ENCODE measurements at places on chromosomes 6 and 20.
A peak's percentile ranks its signal among the peaks of the same experiment; 100 is the strongest.

DNA sequence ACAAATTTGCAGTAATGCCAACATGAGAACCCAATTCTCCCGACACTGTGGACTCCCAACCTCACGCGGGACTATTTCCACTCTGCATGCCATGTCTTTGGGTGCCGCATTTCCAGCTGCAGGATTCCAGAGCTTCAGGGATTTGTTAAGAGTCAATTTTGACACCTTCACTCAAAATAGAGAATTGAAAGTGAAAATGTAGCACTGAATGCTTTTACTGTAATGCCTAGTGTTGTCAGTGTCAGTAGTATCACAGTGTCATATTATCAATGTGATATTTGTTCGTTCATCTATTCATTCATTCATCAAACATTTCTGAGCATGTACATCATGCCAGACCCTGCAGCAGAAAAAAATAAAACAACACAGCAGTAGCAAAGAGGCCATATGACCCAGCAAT lies 13.4 kb upstream of the FAM50B start:
- no peak for DNase-seq

GRCh38 chr20:44768854-44769480 lies 23.3 kb downstream of the KCNK15 start:
- DNase-seq = no peak

DNA sequence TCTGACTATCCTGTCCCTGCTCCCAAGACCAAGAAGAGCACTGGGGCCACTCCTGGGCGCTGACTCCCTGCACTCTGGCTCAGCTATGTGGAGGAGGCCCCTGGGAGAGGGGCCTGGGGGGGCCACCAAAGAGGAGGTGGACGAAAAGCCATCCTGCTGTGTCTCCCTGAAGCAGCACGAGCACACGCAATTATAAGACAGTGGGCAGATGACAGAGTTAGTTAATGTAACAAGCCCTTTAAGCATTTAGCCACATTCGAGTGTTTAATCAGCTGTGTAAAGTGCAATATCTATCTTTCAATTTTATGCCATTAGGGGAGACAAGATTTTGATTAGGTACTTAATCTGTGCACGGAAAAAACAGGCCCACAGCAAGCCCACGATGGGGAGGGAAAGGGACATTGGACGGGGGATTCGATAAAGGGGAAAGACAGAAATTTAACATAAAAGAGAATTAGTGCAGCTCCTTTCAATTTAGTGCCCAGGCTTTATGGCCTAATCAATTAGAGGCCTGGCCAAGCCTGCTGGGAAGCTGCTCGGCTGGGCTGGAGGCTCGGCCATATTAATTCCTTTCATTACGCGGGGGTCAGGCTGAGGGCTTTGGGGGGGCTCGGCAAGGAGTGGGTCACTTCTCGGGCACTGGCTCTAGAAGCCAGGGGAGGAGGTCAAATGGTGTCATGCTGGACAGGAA lies 286.2 kb downstream of the DHX35 start:
- no peak for DNase-seq

- DNase-seq = no peak
Measured at GRCh38 chr6:56539527-56540105, 103.1 kb downstream of the DST start.

- DNase-seq = no peak
Measured at GRCh38 chr20:3658716-3659491, 4.3 kb downstream of the GFRA4 start.

DNA sequence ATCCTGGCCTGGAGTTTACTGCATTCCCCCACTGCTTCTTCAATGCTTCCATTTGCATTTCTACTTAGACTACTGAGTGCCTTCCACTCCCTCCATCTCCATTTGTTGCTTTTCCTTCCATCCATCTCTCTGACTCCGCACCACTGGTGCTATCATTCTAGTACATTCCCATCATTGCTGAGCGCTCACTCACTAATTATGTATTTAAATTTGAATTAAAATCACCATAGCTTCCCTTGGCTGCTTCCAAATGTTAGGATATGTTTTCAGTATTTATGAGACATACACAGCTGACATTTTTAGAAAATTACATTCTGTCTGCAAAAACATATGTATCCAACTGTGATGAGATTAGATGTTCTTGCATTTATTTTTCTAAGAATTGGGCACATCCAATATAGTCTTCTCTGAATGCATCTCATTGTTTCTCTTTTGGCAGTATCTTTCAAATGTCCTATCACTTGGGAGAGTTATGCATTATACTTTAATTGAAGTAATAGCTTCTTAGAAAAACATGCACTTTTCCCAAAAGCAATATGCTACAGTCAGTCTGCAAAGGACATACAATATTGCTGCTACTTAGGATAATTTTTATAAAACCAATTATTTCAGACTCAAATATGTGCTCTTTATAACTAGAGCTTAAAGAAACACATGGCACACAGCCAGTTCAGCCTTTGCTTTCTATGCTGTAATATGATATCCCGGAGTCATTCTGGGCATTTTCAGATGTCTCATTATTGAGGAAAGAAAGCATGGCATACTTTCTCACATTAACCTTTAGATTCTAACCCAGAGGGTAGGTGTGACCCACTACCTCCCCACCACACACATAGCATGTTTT lies 12.1 kb upstream of the COL21A1 start:
- no peak for DNase-seq

DNA sequence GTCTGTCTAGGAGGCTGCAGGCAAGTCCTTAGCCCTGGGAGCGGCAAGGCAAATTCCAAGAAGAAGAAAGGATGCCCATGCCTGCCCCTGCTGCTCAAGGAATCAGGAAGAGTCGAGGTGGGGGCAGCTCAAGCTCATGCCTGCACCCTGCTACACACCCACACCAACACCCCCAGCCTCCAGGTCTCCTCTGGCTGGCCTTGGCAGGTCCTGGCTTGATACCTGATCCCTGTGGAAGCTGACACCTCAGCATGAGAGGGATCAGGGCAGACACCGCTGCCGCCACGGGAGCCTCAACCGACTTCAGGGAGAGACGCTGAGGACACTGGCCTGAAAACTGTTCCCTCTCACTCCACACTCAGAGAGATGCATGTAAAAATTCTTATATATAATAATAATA lies 35.5 kb upstream of the MAFB start:
- DNase-seq = no peak

DNA sequence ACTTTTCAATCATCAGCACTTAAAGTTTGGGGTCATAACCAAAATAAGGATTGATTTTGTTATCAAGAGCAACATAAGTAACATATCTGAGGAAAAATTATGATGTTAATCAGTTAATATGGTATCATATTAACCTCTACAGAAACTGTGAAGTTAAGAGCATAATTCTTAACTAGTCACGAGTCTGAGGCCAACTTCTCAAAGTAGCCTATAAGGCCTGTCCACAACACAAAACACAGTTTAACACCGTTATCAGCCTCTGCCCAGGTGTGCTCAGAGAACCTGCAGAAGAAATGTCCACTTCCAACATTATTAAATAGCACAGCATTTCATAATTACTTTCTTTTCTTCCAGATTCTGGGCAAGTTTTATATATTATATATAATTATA lies 1.1 kb downstream of the STX7 start:
- peak; percentile 39 for DNase-seq

DNA sequence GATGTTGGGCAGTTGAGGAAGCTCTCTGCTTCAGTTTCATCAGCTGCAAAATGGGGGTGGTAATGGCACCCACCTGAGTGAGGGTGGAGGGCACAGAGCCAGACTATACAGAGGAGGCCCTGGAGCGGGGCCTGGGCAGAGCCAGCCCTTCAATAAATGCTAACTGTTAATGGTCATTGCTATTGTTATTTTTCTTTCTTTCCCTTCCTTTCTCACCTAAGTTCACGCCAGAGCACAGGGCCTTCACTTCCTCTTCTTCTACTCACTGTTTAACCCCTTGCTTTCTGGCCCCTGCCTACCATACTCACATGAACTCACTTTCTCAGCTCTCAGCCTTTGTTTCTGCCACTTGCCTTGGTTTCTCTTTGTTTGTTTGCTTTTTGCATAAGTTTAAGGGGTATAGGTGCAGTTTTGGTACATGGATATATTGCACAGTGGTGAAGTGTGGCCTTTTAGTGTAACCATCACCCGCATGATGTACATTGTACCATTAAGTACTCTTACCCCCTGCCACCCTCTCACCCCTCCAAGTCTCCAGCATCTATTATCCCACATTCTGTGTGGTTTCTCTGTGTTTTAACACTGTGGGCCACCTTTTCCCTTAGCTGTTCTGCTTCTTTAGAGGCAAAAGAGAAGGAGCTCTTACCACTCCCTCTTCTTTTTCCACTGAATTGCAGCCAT lies 7.5 kb upstream of the RREB1 start:
- no peak for DNase-seq

DNA sequence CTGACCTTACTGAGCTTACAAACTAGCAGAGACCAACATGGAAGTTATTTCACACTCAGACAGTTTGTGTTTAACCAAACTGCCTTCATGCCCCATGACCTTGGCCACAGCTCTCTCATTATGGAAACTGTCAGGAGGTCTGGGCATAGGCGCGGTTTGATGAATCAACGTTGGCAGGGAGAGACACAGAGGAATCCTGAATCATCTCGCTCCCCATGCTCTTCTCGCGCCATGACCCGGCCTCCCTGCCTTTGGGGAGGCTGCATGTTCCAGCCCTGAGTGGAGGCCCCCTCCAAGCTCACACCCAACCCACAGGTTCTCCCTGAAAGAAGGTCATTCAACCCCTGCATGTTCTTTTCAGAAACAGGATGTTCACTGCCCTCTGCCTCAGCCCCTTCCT lies 15.9 kb upstream of the GDAP1L1 start:
- DNase-seq = no peak

DNA sequence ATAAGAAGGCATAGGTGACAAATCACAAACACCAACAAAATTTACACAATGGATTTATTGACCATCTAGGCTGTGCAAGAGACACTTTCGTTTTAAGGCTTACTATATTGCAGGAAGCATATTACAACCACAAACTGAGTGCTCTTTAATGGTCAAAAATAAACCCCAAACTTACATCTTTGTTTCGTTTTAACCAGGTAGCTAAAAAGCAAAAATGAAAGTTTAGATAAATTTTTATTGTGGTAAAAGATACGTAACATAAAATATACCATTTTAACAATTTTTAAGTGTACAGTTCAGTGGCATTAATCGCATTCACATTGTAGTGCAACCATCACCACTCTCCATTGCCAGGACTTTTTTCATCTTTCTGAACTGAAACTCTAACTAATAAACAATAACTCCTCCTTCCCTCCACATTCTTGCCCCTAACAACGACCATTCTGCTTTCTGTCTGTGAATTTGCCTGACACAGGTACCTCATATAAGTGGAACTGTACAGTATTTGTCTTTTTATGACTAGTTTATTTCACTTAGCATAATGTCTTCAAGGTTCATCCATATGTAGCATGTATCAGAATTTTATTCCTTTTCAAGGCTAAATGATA lies 32.3 kb upstream of the DUSP22 start:
- no peak for DNase-seq

DNA sequence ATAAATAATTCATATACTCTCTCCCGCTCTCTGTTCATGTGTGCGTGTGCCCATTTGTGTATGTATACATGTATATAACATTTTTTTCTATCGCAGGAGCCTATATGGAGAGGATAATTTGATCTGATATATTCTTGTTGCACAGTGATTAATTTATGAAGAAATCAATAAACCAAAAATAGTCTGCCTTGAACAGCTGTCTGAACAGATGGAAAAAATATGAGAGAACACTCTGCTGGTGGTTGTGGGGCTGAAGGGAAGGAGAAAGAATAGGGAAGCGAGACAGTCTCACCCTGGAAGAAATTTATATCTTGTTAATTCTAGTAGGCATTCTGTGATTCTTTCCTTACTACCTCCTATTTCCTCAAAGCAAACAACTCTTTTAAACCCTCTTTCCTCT lies 96.6 kb upstream of the B3GAT2 start:
- DNase-seq = no peak

GRCh38 chr20:3563548-3564177 lies 92.8 kb downstream of the ATRN start:
- peak; percentile 73 for DNase-seq

- DNase-seq = peak; percentile 65
Measured at GRCh38 chr6:136927292-136927691, 5.2 kb downstream of the SLC35D3 start.

DNA sequence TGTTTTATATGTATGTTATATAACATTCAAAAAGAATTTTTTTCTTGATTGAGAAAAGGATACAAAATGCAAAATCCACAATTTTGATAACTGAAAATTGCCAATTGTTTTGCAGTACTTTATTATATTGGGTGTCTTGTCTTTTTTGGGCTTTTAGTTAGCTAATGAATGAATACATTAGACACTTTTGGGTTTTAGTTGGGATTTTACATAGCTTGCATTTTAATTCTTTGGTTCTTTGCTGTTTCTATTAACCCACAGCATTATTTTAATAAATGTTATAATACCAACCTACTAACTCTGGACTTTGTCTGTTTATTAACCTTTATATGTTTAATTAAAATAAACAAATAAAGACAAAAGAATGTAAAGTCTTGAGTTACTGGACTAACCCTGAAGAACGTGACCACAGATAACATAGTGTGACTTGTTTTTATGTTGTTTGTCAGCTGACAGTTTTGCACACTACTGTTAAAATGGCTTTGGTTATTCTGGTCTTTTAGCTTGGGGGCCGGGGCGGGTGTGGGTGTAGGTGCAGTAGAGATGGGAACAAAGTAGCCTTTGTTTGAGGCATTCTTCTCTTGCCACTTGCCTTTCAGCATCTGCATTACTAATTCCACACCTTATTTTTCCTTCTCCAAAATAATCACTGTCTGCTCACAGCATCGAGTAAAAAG lies 159.1 kb downstream of the QKI start:
- DNase-seq = no peak

DNA sequence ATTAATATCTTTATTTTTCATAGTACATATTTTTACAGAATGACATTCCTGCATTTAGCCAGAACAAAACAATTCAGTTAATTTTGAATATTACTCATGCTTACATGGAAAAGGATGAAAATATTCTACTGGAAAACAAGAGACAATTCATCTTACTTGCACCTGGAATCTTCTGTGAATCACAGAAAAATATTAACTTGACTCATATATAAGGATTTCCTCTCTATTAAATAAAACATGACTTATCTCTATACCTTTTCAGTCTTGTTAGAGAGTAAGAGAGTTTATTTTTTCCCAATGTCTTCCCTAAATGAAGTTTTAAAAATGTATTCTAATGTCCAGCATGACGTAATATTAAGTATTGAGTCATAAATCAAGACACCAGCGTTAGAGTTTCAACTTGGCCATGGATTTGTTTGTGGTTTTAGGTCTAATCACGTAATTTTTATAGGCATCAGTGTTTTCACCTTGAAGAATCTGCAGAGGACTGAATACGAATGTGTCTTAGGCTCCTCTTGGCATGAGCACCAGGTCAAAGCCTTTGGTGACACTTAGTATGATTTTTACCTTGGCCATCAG lies 445.1 kb upstream of the JAG1 start:
- no peak for DNase-seq

GRCh38 chr6:124872361-124873065 lies 89.7 kb upstream of the RNF217 start:
- DNase-seq = no peak
